ENCODE measurements at places on chromosomes 1 and 21. TPM values are rescaled to one million over a fixed set of nuclear protein-coding genes. Genes with fewer than 3 reads are reported as not detected.

The PPP1R15B gene
- total RNA-seq = 53.4 TPM

The LEFTY2 gene
- not detected for total RNA-seq

The DEPDC1 gene
- 9.5 TPM for total RNA-seq

The SETD4 gene
- 22.5 TPM for total RNA-seq

The HCRTR1 gene
- not detected for total RNA-seq

The TMPRSS3 gene
- not detected for total RNA-seq

The OR2L8 gene
- total RNA-seq = not detected

The CYP4B1 gene
- total RNA-seq = 116 TPM

The GJC2 gene
- total RNA-seq = 2.5 TPM

- no peak for DNase-seq
- H3K4me1 ChIP-seq = no peaks in the 10 kb centered on the region
- H3K27me3 ChIP-seq = no peaks in the 10 kb centered on the region
Measured at GRCh38 chr1:117257291-117257690, 46.6 kb upstream of the VTCN1 start.

- no peaks in the 10 kb centered on the region for H3K4me1 ChIP-seq
- no peak overlapping the region for H3K4me3 ChIP-seq
- H3K27me3 ChIP-seq = no peaks in the 10 kb centered on the region
- H3K27ac ChIP-seq = no peak overlapping the region
- no peak for DNase-seq
- peaks cover 5% of the 10 kb centered on the region for H3K36me3 ChIP-seq
Measured at GRCh38 chr21:14080040-14080763, 130.6 kb downstream of the LIPI start.

DNA sequence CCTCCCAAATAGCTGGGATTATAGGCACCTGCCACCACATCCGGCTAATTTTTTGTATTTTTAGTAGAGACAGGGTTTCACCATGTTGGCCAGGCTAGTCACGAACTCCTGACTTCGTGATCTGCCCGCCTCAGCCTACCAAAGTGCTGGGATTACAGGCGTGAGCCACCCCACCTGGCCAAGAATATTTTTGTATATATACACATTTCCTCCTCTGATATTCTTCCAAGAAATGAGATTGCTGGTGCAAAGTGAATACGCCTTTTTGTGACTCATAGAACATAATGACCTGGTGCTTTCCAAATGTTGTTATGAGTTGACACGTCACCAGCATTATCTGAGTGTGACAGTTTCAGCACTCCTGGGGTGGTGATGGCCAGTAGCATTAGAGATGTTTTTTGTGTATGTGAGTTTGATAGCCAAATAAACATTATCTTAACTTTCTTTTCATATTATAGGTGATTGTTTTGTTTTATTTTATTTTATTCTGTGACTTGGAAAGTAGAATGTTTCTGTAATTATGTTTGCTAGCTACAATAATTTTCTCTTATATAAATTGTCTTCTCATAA is 54.9 kb downstream of the KCNK1 start:
- no peak for DNase-seq
- no peak overlapping the region for H3K4me3 ChIP-seq
- H3K27me3 ChIP-seq = no peaks in the 10 kb centered on the region
- H3K4me1 ChIP-seq = peaks cover 4% of the 10 kb centered on the region
- H3K36me3 ChIP-seq = no peaks in the 10 kb centered on the region

- H3K27me3 ChIP-seq = no peaks in the 10 kb centered on the region
- H3K4me3 ChIP-seq = no peak overlapping the region
- no peak overlapping the region for H3K27ac ChIP-seq
- H3K36me3 ChIP-seq = no peaks in the 10 kb centered on the region
- H3K4me1 ChIP-seq = peaks cover 18% of the 10 kb centered on the region
Measured at GRCh38 chr1:109513110-109513710, 3.7 kb upstream of the AMIGO1 start.

- no peaks in the 10 kb centered on the region for H3K36me3 ChIP-seq
- no peaks in the 10 kb centered on the region for H3K27me3 ChIP-seq
- no peaks in the 10 kb centered on the region for H3K4me1 ChIP-seq
Measured at GRCh38 chr1:196527919-196528318, 80.3 kb downstream of the KCNT2 start.

DNA sequence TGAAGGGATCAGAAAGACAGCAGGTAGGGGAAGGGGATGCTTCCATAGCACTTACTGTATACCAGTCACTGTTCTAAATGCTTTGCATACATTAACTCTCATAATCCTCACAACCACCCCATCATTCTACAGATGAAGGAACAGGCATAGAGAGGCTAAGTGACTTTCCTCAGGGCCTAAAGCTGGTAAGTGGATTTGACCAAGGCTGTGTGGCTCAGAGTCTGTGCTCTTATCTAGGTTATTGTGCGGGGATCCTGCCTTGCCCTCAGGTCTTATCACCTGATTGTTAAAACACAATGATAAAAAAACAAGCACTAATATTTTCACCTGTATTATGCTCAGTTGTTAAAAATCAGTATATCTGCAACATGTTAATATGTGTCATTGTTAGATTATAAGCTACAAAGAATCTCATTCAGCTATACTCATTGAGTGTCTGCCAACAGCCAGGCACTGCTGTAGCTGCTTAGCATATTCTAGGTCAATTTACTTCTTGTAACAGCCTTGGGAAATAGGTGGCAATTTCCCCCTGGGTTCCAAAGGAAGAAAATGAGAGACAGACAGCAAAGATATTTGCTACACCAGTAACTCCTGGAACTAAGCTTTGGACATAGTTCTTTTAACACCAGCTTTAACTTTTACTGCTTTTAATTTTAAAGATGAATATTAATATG is 38.6 kb upstream of the RBM15 start:
- no peak overlapping the region for H3K4me3 ChIP-seq
- DNase-seq = no peak
- H3K36me3 ChIP-seq = no peaks in the 10 kb centered on the region
- no peaks in the 10 kb centered on the region for H3K4me1 ChIP-seq
- H3K27ac ChIP-seq = no peak overlapping the region

DNA sequence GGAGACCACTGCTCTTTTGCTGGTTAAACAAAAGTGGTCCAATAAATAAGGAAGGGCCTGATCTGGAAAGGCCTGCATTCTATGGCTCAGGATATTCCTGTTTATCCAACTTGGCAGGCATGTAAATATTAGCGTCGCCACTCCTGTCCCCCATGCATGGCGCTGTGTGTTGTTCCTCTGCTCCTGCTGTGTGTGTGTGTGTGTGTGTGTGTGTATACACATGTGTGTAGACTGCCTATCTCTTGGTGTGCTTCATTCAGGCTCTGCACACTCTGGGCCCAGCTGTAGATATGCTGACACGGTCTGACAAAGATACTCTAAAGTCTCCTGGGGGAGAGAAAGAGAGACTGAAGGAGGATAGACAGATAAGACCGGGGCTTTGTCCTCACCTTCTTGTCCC is 6.8 kb downstream of the LMOD1 start:
- no peak overlapping the region for H3K27ac ChIP-seq
- H3K36me3 ChIP-seq = no peaks in the 10 kb centered on the region
- no peaks in the 10 kb centered on the region for H3K4me1 ChIP-seq
- no peak overlapping the region for H3K4me3 ChIP-seq
- no peak for DNase-seq

DNA sequence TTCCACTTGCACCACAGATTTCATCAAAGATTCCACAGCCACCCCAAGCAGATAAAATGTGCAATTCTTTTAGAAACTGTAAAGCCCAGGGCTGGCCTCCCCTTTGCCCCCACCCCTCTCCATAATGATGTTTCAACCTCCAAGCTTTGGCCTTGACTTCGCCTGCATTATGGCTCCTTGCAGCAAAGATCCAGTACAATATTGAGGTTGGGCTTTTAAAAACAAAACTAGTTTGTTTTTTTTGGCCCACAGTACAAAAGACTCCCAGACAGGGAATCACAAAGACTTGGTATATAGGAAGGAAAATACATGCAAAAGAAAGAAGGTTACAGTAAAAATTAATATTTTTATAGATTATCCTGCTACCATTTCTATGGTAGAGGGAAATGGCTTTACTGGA is 356.5 kb upstream of the PTBP2 start:
- H3K27ac ChIP-seq = no peak overlapping the region
- H3K4me1 ChIP-seq = peaks cover 9% of the 10 kb centered on the region
- no peaks in the 10 kb centered on the region for H3K36me3 ChIP-seq
- DNase-seq = no peak
- no peaks in the 10 kb centered on the region for H3K27me3 ChIP-seq

DNA sequence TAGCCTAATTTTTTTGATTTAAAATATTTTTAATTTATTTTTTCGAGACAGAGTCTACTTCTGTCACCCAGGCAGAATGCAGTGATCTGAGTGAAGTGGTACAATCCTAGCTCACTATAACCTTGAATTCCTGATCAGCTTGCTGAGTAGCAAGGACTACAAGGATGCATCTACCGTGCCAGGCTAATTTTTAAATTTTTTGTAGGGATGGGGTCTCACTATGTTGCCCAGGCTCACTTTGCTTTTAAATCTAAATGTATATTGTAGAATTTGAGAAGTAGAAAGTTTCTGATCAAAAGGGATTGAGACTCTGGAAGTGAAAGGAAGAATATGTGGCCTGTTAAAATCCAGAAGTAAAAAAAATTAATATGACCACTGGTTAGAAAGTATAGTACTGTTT is 1.6 kb downstream of the STX12 start:
- no peak for DNase-seq
- peak overlapping the region; percentile 94 for H3K27ac ChIP-seq
- peak overlapping the region; percentile 84 for H3K4me3 ChIP-seq
- no peaks in the 10 kb centered on the region for H3K36me3 ChIP-seq
- peaks cover 41% of the 10 kb centered on the region for H3K4me1 ChIP-seq
- no peaks in the 10 kb centered on the region for H3K27me3 ChIP-seq

DNA sequence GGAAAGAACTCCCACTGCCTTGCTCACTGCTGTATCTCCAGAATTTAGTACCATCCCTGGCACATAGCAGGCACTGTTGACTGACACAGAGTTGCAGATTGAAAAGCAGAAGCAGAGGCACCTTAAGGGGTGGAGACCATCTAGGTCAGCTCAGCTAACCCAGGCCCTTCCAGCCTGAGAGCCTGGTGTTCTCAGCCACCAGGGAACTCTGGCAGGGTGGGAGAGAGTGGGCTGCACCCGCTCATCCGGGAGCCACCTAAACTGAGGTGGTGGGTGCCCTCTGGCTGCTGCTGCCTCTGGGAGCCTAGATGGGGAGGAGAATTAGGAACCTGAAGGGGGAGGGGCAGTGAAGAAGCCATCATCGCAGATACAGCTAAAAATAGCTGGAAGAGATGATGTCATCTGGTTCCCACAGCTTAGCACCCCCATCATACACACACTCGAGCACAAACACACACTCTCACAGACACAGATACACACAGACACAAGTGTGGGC is 1.5 kb upstream of the TSPAN1 start:
- H3K4me1 ChIP-seq = peaks cover 46% of the 10 kb centered on the region
- H3K27me3 ChIP-seq = no peaks in the 10 kb centered on the region
- H3K36me3 ChIP-seq = no peaks in the 10 kb centered on the region
- no peak for DNase-seq

- DNase-seq = no peak
- no peaks in the 10 kb centered on the region for H3K27me3 ChIP-seq
- H3K4me3 ChIP-seq = no peak overlapping the region
- H3K27ac ChIP-seq = no peak overlapping the region
- peaks cover 49% of the 10 kb centered on the region for H3K36me3 ChIP-seq
Measured at GRCh38 chr1:28010969-28011368, 51.2 kb downstream of the XKR8 start.

- no peaks in the 10 kb centered on the region for H3K27me3 ChIP-seq
- peak overlapping the region; percentile 2 for H3K27ac ChIP-seq
- H3K4me1 ChIP-seq = peaks cover 8% of the 10 kb centered on the region
- peaks cover 55% of the 10 kb centered on the region for H3K36me3 ChIP-seq
- no peak overlapping the region for H3K4me3 ChIP-seq
- peak; percentile 52 for DNase-seq
Measured at GRCh38 chr21:34857122-34857713, 188.4 kb downstream of the CLIC6 start.

GRCh38 chr1:203028067-203028783 is 1.9 kb downstream of the PPFIA4 start:
- DNase-seq = no peak
- H3K4me3 ChIP-seq = no peak overlapping the region
- H3K27ac ChIP-seq = no peak overlapping the region
- H3K27me3 ChIP-seq = no peaks in the 10 kb centered on the region
- peaks cover 17% of the 10 kb centered on the region for H3K36me3 ChIP-seq

DNA sequence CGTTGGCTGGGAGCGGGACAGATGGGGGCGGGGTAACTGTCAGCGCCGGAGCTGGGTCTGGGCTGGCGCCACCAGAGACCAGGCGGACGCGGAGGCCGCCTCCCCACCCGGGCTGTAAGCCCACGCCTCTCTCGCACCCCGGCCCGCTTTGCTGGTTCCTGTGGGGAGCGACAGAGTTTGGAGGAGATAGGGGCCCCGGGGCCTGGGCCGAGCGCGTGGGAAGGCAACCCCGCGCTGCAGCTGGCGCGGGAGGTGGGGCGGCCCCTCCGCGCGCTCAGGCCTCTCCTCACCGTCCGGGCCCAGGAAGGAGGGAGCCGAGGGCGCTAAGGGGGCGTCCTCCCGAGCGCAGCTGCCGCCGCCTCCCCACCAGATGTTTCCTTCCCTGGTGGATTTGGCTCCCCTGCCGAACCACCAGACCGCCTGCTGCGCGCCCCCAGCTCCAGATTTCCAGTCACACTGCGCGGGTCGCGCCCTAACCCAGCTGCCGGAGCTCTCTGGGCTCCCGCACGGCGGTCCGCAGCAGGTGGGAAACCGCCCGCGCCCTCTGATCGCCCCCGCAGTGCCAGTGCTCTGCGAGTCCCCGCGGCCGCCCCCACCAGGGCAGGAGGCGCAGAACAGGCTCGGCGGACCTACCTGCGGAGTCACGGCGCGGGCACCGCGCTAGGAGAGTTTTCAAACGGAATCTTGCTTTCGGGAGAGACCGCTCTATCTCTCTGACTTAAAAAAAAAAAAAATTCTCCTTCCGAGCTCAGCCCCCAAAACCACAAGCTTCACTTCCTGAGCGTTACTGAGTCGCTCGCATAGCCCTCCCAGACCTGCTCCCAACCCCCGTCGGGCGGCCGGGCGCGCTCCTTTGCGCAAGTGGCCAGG is 1.1 kb downstream of the GFI1 start:
- H3K4me1 ChIP-seq = peaks cover 65% of the 10 kb centered on the region
- H3K4me3 ChIP-seq = peak overlapping the region; percentile 60
- no peaks in the 10 kb centered on the region for H3K36me3 ChIP-seq
- DNase-seq = no peak
